ENCODE measurements at places on chromosomes 3 and 15.
A peak's percentile ranks its signal among the peaks of the same experiment; 100 is the strongest.

- no peak for DNase-seq
These were observed 272.6 kb upstream of the IGF1R start for GRCh38 chr15:98375513-98376340.

DNA sequence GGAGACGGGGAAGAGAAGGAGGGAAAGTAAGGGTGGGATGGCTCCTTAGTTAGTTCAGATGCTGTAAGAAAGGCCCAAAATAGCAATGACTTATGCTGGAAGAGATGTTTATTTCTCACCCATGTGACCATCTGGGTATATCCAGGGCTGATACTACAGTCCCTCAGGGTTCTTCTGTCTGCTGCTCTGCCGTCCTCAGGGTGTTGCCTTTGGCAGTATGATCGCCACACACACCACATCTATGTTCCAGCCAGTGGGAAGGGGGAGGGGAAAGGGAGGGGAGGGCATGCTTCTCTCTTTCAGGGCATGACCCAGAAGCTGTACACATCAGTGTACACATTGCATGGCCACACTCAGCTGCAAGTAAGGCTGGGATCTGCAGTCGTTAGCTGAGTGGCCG is 10.2 kb downstream of the CD276 start:
- DNase-seq: no peak

DNA sequence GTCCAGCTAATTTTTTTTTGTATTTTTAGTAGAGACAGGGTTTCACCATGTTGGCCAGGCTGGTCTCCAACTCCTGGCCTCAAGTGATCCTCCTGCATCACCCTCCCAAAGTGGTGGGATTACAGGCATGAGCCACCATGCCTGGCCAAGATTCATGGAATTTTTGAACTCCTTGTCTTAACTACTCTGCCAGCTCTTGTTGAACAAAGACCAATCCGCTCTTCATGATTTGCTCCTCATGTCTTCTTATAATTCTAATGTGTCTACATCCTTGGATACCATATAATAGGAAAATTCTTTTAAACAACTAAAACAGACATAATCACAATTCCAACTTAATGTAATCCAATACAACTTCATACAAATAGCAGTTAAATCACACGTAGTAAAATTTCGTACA is 21.3 kb downstream of the UBA5 start:
- no peak for DNase-seq

- no peak for DNase-seq
These were observed 11.2 kb upstream of the TXNRD3 start for GRCh38 chr3:126665959-126666657.

- DNase-seq: no peak
These were observed 527.2 kb downstream of the FOXP1 start for GRCh38 chr3:71056327-71056726.

GRCh38 chr3:188286087-188286513 is 132.1 kb downstream of the LPP start:
- no peak for DNase-seq

- DNase-seq: no peak
These were observed 204.1 kb downstream of the CNTN3 start for GRCh38 chr3:74410276-74410941.

- DNase-seq: no peak
These were observed 13.7 kb upstream of the SERPINI2 start for GRCh38 chr3:167487556-167487955.

GRCh38 chr3:127589600-127590281 is 792 bp downstream of the TPRA1 start:
- no peak for DNase-seq

- DNase-seq: no peak
These were observed 9.4 kb downstream of the SNX1 start for GRCh38 chr15:64105113-64105704.

DNA sequence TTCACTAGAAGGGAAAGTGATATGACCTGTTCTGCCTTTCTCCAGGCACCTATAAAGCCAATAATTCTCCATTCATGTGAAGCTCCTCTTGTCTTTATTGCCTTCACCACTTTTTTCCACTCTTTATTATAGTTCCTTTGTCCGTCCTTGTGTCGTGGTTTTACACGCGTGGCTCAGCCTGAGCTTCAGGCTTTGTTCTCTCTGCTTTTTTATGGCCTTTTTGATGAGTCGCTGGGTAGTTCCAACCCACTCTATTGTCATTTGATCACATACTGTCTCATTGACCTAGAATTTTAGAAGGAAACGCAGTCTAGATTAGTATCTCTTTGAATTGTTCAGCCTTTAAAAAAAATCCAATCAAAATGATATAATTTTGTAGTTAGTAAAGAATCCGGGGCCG is 403.2 kb downstream of the PTPRG start:
- DNase-seq: no peak

GRCh38 chr3:51621091-51621892 is 49.8 kb upstream of the TEX264 start:
- DNase-seq: no peak

GRCh38 chr3:69723389-69723788 is 15.9 kb upstream of the MITF start:
- DNase-seq: no peak

DNA sequence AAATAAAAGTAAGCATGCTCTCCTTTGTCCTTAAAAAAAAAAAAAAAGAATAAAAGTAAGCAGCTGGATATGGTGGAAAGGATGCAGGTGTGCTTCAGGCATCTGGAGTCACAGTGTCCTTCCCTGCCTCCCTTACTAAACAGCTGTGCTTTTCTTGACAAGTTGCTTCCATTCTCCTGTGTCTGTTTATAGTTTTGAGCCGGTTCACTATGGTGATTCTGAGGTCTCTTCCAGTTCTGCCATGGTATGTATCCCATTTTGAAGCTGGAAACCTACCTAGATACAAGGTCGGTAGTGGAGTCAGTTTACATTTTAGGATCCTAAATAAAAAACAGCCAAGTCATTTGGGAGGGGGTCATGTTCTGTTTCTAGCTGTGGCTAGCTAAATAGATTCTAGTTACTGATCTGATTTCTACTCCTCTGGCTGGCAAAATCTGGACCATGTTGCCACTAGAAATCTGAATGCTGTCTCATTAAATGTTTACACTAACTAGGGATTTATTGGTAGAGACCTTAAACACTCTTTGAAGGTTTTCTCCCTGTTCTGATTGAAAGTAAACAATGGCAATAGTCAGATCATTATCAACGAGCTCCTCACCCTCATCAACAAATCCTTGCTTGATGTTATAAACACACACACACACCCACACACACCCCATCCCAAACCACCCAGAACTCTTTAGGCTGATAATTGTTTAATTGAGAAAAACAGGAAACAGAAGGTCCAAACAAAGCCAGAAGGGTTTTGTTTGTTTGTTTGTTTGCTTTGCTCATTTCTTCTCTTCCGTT is 7.9 kb downstream of the TNFSF10 start:
- DNase-seq: no peak

DNA sequence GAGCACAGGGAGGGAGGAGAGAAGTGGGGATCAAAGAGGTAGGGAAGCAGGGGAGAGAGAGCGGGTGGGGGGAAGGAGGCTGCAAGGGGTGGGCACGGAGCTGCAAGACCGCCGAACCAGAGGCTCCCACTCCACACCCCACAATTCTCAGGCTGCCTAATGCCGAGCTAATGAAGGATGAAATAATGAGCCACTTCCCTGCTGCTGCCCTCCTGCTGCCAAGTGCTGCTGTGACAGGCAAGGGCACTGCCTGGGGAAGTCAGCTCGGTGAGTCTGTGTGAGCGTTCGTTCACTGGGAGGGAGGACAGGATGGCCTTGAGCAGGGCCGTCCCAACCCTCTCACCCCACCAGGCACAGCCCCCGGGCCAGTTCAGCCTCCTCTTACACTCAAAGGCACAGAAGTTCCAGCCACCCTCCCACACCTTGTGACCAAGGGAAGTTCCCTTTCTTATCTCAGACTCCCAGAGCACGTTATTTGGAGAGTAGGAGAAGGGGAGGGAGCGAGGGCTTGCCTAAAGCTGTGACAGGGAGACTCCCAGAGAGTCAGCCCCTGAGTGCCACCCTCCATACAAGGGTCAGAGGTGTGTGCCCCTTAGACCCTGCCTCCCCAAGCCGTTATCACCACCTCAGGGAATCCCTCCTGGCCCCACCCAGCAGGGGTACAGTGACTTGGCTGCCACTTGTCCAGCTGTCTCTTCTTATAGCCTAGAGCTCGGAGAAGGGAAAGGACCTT is 12.4 kb downstream of the GLYCTK start:
- DNase-seq: no peak

GRCh38 chr3:10353661-10354360 is 32.9 kb upstream of the SEC13 start:
- no peak for DNase-seq

DNA sequence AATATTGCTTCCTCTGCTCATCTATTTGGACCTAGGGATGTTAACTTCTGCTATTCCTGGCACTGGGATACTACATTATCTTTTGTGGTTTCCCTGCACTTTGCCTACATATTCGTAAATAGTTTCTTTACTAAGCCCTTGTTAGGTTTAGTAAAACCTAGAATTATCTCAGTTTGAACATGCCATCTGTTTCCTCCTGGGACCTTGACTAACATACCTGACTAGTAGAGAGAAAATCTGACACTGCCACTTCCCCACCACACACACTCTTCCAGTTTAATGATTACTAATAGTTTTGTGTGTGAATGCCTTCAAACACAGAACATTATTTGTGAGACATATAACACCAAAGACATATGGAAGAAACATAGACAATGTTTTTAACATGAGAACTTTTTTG is 28.2 kb upstream of the SOX2 start:
- no peak for DNase-seq

GRCh38 chr3:143122089-143122430 is 2.5 kb downstream of the CHST2 start:
- DNase-seq: no peak

GRCh38 chr3:156172536-156172935 is 52.2 kb downstream of the KCNAB1 start:
- no peak for DNase-seq

GRCh38 chr3:111733856-111734255 is 125.2 kb upstream of the PHLDB2 start:
- no peak for DNase-seq

- DNase-seq: no peak
These were observed 48.3 kb downstream of the PRTG start for GRCh38 chr15:55694652-55695150.

GRCh38 chr15:92393071-92393979 is at the start of gene ST8SIA2:
Gene ST8SIA2 (plus strand): TSS chr15:92393881. CDS start chr15:92394065, 184 bp downstream.
- no peak for DNase-seq

DNA sequence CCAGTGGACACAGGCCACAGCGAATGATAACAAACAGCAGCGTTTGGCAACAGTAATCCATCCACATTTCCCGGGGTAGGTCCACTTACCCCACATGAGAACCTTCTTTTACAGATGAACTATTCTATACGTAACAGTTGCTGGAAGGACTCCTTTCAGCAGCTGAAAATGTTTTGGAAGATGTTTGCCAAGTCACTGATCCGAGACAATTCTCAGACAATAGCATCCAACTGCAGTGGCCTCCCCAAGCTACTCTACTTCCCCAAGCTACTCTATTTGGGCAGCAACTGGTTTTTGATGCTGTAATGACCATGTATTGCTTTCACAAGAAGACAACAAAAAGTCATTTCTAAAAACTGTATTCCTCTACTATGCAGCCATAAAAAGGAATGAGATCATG is 87.5 kb downstream of the ADAMTS17 start:
- no peak for DNase-seq

DNA sequence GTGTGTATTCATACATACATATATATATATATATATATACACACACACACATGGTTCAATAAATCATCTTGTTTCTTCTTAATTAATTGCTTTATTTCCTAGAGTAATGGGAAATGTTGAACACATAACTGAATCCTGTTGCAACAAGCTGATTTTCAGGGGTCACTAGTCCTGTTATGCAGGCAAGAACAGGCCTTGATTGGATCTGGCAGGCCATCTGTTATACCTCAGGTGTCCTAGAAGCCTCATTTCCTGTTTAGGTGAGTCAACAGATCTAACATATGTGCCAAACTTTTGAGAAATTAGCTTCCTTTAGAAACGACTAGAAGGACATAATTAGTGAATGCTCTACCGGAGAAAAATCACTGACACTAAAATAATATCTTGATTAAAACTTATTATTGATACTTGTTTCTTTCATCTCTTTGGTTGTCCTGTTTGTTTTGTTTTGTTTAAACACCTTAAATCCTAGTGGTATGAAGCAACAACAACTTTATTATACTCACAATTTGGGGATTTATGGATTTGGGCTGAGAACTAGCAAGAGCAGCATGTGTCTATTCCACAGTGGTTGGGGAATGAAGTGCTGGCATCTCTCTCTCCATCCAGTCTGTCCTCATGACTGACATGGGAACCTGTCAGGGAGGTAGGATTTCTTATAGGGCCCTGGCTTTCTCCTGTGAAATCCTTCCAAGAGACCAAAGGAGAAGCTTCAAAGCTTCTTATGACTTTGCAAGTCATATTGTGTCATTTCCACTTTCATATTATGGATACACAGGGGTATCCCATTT is 552.6 kb downstream of the NSUN3 start:
- DNase-seq: no peak

DNA sequence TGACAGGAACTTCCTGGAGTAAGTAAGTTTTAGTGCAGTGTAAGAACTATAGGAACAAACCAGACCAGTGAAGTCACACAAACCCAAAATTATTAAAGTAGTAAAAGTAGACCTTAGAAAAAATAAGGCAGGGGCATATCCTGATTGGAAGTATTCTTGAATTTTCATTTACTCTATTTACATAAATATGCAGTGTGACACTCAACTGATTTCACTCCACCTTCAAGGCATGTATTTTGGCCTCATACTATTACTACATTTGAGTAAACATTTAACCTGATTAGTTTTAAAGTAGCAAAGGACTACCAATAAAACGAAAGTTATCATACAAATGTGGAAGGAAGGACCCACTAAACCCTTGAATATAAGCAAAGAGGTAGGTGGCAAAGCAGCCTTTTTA is 22.8 kb downstream of the TRNT1 start:
- no peak for DNase-seq

GRCh38 chr3:51384055-51384725 is 901 bp upstream of the MANF start:
- peak; percentile 68 for DNase-seq

DNA sequence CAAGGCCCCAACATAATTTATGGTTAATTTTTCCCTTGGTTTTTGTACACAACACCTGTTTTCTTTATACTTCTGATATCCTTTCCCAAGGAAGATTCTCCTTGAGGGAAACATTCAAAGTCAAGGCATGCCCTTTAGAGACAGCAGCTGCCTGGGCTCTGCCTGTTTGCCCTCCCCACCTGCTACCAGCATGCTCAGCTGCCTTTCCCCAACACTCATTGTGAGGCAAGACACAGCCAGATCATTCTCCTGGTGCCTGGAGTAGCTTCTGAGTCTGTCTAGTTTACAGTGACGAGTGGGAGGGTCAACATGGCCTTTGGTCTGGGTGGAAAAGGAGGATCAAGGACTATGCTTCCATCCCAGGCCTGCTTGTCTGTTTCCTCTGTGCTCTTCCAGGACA is 132.5 kb downstream of the EPHB1 start:
- DNase-seq: no peak

All from natural killer cell treated with Interleukin-12 subunit alpha and Interleukin-12 subunit beta and Interleukin-15 and Interleukin-18, amount 100 ng/mL, for 72 hours (primary cell).